ENCODE measurements at places on chromosomes 2 and 18.

- DNase-seq = peak; percentile 79
Measured at GRCh38 chr2:149661844-149662243, 74.3 kb upstream of the MMADHC start.

- DNase-seq = no peak
Measured at GRCh38 chr2:81304154-81304830, 999.7 kb upstream of the LRRTM1 start.

- no peak for DNase-seq
Measured at GRCh38 chr2:129892360-129892759, 87.1 kb upstream of the RAB6C start.

DNA sequence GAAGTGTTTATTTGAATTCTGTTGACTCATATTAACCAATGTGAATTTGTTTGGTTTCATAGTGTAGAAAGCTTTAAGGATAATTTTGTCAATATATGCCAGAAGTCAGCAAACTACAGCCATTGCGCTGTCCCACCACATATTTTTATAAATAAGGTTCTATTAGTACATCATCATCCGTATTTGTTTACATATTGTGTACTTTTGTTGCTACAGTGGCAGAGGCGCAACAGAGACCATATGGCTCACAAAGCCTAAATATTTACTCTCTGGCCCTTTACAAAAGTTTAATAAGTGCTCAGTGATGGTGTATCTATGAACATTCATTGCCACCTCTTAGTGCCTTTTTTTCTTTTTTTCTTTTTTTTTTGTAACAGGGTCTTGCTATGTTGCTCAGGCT, 6.4 kb downstream of the ERLEC1 start:
- DNase-seq = no peak

DNA sequence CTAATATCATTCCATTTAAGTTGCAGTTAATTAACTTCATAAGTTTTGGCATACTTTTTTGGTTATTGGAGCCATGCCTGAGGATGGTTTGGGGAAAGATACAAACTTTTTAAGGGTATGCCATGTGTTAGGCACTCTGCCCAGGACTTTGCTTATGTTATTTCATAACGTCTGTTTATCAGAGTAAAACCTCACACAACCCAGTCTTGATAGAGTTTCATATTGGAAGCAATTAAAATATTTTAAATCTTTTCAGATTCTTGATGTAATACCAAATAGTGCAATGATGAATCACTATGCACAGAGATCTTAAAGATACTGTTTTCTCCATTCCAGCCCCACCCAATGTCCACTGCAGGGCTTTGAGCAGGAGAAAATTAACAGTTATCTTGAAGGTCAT, 529.1 kb upstream of the HNMT start:
- DNase-seq = peak; percentile 81

GRCh38 chr2:161283926-161284325, 24.3 kb upstream of the PSMD14 start:
- DNase-seq = peak; percentile 35

Measured in EH (cell line).